GOT3 (cell line): ENCODE measurements at places on chromosomes 16 and 17.

DNA sequence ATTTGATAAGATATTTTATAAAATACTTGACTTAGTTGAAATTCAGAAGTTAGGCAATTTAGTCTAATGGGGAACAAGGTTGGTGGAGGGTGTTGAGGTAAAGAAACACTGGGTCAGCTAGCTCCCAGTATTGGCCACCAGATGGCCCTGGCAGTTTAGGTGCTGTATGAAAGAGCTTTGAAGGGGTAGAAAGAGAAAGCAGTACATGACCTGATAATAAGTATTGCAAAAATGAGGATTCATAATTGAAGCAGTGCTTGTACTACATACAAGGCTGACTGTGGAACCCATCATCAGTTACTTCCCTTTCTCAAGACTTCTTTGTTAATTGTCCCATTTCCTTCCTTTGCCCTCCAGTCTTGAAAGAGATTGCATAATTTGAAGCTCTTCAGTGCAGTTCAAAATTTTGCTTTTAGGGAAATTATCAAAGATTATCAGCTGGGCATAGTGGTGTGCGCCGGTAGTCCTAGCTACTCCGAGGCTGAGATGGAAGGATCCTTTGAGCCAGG is 29.4 kb downstream of the TANC2 start:
- DNase-seq = no peak

DNA sequence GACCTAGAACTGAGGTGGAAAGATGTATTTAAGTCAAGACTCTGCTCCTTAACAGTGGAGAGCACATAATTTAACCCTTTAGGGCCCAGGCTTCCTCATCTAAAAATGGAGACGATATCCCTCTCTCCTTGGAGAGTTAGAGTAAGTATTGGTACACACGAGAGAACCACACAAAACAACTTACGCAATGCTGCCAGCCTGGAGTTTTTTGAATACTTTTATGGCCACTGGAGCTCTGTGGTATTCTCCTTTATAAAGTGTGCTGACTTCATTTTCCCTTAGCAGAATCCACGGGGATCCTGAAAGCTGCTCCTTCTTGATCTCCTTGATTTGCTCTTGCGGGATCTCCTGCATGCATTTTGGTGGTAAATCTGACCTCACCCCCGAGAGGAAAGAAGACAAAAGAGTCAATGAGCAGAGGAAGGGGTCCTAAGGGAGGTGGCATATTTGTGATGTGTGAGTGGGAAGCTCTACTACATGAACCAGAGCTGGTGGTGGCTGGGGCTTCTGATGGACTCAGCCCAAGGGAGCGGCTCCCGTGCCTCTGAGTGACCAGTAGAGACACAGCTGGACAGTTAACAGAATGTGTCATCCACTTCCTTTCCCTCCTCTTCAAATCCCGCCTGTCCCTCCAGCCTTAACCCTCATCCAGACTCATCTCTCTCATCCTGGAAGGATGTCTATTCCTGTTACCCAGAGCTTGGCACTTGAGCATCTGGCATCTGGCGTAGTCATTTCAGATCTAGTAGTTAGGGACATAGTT is 9.4 kb downstream of the MLKL start:
- DNase-seq = no peak

DNA sequence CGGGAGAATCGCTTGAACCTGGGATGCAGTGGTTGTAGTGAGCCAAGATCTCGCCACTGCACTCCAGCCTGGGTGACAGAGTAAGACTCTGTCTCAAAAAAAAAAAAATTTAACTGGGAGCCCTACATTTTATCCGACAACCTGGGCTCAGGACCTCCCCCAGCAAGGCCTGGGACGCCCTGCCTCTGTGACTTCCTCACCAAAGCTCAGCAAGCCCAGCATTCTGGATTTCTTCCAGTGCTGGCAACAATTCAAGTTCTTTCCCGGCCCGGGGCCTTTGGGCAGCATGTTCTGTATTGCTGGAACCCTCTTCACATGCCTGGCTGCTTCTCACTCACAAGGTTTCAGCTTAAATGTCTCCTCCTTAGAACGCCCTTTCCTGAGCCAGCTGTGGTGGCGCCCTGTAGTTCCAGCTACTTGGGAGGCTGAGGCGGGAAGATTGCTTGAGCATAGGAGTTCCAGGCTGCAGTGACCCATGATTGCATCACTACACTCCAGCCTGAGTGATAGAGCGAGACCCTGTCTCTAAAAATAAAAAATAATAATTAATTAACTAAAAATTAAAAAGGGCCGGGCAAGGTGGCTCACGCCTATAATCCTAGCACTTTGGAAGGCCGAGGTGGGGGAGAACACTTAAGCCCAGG is 15.9 kb upstream of the MEIOB start:
- no peak for DNase-seq

GRCh38 chr17:59812139-59812538 is 80.6 kb downstream of the TUBD1 start:
- DNase-seq = no peak

- no peak for DNase-seq
Observed at GRCh38 chr17:77734371-77735080, 224.0 kb upstream of the TNRC6C start.

DNA sequence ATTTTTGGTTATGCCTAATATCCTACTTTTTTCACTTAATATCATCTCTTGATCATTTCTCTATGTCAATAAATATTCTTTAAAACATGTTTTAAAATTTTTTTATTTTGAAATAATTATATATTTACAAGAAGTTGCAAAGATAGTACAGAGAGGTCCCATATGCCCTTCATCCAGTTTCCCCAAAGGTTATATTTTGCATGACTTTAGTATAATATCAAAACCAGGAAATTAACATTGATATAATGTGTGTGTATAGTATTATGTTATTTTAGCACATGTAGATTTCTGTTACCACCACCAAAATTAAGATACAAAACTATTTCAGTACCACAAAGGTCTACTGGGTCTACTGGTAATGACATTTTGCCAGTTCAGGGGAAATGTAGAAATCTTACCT is 60.7 kb downstream of the EFCAB5 start:
- DNase-seq = no peak

GRCh38 chr17:57615836-57616757 is 129.0 kb downstream of the CCDC182 start:
- DNase-seq = no peak

DNA sequence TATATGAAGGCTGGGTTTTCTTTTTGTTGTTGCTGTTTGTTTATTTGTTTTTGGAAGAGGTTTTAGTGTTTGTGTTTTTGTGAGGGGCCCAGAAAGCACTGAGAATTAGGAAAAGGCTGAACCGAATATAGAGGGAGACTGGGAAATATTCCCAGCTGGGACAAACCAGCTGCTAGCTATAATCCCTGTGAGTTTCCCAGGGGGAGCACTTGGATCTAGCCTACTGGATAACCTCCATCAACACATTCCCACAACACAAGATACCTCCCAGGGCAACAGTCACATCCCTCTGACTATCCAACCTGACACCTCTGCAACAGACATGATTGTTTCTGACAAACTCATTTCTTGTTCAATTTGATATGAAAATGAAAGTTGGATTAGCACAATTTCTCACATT is 16.7 kb downstream of the CDH11 start:
- no peak for DNase-seq

GRCh38 chr16:2710021-2710710 is 9.9 kb downstream of the PRSS27 start:
- no peak for DNase-seq

- no peak for DNase-seq
Observed at GRCh38 chr17:51725185-51725584, 433.3 kb downstream of the CA10 start.

DNA sequence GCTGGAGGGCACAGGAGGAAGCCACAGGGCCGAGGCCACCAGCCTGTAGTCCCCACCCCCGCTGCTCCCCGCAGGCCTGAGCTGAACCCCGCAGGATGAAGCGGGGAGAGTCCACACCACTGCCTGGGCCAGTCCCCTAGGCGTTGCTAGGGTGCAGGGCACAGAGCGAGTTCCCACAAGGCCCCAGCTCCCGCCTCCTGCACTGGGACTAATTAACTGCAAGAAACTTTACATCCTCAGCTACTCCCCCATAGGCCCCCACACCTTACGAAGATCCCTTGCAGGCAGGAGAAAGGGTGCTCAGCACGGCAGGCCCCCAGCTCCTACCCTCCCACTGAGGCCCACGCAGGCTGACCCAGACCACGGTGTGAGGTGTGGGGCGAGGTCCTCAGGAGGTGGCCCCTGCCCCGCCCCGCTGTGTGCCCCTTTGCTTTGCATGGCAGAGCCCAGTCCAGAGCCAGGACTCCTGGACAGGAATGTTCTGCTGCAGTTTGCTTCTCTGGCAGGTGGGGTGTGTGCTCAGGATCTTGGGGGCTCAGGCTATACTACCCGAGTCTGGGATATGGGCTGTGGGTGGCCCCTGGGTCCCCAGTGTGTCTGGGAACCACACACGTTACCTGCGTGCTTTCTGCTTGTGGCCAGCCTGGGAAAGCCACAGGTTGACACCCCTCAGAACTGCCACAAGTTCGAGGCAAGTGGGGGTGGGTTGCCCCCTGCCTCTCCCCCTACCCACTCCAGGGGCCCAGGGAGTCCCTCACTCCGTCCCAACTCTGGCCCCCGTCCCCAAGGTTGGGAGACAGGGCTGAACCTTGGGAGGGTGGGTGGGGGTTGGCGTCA is 1.2 kb downstream of the GNG13 start:
- DNase-seq = no peak

DNA sequence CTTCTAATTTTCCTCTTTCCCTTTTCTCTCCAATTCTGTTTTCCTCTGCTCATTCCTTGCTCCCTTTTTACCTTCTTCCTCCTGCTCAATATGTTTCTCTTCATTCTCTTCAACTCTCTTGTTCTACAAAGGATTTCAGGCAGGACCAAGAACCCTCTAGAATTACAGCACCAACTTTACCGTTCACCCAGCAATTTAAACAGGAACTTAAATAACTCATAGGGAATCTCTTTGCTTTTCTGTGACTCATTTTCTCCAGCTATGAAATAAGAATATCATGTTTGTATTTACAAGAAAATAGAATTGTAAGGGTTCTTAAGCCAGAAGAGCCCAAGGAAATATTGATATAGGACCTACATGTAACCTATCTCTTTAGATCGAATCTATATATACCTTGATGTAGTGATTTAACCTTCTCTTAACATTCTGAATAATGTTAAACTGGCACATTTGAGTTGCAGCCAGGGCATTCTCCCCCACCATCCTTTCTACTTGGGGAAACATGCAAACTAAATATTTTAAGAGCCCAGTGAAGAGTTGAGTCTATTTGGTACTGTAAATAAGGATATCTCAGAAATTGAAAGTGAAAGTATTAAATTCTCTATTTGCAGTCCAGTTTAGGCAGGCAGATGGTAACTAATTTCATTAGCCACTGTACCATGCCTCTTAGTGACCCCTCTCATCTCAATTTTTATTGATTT is 137.0 kb downstream of the ANKFN1 start:
- no peak for DNase-seq

GRCh38 chr16:9874219-9874618 is 308.0 kb downstream of the GRIN2A start:
- DNase-seq = no peak

DNA sequence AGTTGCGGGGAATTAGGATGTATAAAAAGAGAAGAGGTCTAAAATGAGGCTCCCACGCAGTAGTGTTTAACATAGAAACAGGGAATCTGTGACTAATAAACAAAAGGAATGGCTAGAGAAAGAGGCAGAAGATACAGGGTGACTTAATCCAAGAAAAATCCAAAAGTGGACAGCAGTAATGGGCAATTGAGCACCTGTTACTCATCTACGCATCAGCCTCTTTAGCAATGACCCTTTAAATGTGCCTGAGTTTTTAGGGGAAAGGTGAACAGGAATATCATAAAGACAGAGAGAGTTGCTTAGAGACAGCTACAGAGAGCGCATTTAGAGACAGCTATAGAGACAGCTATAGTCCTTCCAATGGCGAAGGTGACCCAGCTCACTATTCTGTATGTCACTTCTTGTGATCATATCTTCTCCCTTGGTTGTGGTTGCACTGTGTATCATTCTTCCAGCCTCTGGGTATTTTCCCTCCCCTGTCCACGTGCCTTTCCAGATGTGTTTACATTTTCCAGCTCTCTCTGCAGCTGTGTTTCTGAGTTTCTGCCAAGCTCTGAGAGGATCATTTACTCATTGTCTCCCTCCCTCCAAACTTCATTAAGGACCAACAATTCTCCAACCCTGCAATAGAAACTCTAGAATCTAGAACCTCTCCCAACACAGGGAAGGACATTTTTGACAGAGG is 61.5 kb downstream of the MYOCD start:
- no peak for DNase-seq

DNA sequence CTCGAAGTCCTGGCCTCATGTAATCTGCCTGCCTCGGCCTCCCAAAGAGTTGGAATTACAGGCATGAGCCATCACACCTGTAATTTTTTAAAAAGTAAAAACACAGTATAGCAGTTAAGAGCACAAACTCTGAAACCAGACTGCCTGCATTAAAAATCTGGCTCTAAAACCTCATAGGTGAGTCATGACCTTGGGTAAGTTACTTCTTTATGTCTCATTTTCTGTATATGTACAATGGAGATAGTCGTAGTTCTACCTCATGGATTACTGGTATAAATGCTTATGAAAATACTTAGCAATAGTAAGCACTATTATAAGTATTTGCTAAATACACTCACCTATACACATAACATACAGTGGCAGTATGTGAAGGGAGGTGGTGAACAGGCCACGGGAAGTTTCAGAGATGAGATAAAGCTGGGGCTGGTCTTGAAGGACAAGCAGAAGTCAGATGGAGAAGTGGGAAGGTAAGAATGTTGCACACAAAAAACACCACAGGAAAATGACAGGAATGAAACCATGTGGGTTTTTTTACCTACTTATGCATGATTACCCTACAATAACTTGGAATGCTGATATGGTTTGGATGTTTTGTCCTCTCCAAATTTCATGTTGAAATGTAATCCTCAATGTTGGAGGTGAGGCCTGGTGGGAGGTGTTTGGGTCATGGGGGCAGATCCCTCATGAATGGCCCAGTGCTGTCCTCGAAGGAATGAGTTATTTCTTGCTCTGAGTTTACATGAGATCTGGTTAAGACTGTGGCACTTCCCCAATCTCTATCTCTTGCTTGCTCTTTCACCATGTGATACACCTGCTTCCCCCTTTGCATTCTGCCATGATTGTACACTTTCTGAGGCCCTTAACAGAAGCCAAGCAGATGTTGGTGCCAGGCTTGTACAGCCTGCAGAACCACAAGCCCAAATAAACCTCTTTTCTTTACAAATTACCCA is 33.9 kb downstream of the ZNF652 start:
- DNase-seq = no peak

DNA sequence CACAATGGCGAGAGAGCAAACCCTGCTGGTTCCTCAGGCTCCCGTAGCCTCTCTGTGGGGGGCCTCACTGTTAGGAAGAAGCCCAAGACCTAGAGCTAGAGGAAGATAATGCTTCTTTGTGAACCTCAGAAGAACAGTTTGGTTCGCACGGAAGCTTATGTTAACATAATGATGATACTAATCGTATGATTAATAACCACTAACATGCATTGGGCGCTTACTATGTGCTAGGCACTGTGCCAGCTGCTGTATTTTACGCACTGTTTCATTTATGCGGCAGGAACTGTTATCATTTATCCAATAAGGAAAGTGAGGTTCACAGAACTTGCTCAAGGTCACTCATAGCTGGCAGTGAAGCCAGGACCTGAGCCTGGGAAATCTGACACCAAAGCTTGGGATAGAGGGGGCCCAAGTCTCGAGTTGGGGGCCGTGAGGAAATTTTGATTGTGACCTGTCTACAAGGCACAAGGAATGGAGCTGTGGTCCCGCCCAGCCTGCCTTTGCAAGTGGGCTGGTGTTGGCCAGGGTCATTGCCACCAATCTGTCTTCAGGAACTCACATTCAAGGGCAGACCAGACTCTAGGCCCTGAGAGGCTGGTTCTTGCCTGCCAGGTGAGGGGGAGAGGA is 6.8 kb downstream of the PRCD start:
- DNase-seq = no peak

- DNase-seq = no peak
Observed at GRCh38 chr17:11682646-11683045, 84.4 kb downstream of the DNAH9 start.

GRCh38 chr16:27449434-27450195 is 47.6 kb downstream of the IL21R start:
- DNase-seq = no peak
